ENCODE measurements at places on chromosomes 16 and 17.

- no peak for DNase-seq
These were observed 48.8 kb downstream of the PIPOX start for GRCh38 chr17:29091606-29092289.

DNA sequence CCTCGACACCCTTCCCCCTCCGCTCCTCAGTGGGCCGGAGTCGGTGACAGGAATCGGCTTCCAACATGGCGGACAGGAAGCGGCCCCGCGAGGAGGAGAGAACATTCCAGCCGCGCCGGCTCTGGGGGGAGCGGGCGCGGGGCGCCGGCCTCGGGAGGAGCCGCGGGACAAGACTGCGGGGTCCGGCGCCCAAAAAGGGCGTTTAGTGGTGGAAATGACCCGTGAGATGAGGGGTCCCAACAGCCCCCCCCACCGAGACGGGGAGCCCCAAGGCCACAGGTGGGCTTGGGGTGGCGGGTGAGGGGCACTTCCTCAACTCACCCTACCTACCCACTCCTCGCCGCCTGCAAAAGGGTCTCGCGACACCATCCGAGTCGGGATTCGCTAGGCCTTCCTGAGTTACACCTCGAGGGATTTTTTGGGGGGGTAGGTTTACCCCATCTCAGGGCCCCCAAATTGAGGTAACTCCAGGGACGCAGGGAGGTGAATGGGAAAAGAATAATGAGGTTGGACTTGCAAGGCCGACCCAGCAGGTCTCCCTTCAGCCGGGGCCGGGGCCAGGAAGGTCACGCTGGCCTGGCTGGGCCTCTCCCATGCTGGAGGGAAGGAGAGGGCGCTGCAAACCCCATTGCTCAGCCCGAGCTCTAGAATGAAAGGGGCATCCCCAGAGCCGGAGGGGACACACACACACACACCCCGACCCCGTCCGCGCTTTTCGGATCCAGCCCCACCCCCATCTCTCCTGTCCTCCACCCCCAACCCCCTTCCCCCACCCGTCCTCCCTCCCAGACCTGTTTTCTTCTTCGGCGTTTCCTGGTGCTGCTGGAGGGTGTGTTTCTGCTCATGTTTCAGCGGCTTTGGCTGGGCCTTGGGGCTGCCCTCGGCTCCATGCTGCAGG lies 707 bp downstream of the NUFIP2 start:
- DNase-seq: peak; percentile 77

DNA sequence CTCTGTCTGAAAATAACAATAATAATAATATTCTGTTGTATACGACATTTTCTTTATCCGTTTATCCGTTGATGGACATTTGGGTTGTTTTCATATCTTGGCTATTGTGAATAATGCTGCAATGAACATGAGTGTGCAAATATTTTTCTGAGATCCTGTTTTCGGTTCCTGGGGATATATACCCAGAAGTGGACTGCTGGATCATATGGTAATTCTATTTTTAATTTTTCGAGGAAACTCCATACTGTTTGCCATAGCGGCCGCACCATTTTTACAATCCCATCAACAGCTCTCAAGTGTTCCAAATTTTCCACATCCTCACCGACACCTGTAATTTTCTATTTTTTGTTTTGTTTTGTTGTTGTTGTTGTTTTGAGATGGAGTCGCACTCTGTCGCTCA lies 5.3 kb upstream of the PRSS41 start:
- DNase-seq: no peak

- no peak for DNase-seq
These were observed 218.9 kb downstream of the MAF start for GRCh38 chr16:79381603-79382042.

DNA sequence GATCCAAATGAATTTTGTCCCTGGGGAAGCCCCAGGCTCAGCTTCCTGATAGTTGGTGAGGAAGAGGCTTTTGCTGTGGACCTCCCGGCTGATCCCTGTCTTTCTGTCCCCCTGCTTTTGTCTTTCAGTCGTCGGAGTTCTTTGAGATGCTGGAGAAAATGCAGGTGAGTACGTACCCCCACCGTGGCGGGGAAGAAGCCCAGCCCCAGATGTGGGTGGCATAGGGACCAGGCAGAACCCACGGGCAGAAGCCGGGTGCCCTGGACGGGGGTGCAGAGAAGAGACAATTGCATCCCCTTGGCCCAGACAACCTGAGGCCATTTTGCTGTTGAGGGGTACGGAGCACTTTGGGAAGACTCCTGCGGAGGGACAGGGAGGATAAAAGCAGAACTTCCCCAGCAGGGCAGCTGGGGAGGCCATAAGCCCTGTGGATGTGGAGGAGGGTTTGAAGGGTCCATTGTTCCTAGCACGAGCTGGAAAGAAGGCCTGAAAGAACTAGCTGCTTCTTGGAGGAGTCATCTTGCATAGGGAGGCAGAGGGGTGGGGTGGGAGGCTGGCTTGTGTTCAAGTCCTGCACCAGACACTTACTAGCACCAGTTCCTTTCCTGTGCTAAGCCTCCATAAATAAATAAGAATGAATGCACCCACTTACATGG lies 105.6 kb downstream of the OR1D5 start:
- no peak for DNase-seq

DNA sequence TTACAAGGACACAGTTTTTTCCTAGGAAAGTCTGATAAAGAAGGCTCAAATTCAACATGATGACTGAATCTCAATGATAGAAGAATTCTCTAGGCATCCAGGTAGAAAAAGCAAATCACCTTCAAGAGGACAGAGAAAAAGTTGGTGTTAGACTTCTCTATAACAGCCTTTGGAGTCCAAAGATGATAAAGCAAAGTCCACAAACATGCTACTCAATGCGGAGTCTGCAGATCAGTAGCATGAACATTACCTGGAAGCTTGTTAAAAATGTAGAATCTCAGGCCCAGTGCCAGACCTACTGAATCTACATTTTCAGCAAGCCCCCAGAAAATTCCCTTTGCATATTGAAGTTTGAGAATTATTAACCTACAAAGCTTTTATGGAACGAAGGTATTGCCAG lies 41.4 kb upstream of the MAP2K6 start:
- no peak for DNase-seq

DNA sequence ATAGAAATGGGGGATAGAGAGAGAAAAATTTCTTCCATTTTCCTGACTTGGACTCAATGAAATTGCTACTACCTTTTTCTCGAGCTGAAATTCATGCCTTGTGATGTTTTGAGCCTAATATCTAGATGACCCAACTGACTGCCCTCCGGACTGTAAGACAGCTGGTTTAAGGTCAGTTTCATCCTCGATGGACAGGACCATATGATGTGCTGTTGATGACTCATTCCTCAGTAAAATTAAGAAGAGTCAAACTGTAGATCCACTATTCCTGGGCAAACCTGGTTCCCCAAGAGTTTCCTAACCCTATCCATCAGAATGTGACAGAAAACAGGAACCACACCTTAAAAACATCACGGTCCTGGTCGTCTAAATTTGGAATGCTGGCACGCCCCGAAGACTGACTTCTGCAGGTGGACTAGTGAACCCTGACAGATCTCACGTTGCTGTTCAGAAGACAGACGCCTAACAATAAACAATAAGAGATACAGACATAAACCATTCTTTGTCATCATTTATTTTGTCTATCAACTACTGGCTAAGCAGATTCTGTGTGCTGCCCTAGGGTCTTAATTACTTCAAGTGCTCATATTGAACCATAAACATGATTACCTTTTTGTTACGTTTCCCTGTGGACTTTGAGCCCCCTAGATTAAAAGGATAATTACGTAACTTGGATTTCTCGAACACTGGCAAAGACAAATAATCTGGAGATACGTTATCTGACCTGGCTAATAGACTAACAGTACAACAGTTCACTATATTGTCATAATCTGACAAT lies 45.1 kb upstream of the NOS2 start:
- no peak for DNase-seq

GRCh38 chr17:40559564-40559916 lies 5.7 kb downstream of the CCR7 start:
- no peak for DNase-seq

GRCh38 chr17:29847118-29847517 lies 82.9 kb downstream of the SSH2 start:
- no peak for DNase-seq

DNA sequence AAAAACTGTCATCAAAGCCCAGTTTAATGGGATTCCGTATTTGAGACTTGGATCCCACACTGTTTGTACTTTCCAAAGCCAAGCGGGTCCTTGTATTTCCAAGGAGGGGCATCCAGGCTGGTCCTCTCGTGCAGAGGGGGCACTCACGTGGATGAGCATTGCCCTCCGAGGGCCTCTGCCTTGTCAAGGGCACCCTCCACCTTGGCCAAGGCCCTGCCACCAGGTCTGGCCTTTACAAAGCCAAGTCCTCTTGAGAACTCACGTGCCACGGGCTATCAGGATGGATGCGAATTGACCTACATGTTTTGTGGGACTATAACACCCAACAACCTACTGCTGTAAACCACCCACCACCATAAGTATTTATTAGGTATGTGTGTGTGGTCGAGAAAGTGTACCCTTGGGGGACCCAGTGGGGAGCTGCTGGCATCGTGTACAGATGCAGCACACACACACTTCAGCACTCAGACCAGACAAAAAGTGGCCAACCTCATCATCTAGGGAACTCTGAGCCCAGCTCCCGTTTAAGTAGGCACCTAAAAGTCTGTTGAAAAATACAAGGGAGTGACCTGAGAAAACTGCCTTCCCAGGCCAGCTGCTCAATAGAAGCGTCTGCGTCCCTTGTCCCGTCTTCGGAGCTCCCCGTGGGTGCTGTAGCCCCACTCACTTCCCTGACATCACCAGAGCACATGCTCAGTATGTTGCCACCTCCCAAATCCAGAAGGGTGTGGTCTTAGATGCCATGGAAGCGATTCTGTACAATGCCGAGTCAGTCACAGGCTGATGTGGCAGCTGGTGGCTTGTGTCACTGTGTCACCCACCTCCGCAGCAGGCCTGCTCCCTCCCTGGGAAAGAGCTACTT lies 12.9 kb downstream of the MAP1LC3B start:
- no peak for DNase-seq

- DNase-seq: no peak
These were observed 34.1 kb downstream of the NME2 start for GRCh38 chr17:51200295-51200694.

DNA sequence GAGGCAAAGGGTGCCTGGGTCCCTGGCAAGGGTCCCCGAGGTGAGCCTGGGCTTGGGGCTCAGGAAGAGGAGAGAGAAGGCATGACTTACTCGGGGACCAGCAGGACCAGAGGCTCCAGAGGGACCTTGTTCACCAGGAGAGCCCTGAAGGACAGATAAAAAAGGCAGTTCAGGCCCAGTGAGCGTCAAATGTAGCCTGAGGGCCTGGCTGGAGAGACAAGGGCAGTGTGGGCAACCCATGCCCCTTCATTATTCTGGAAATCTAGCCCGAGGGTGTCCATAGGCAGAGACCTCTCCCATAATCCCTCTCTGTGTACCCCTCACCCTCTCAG lies 14.1 kb downstream of the COL1A1 start:
- no peak for DNase-seq

DNA sequence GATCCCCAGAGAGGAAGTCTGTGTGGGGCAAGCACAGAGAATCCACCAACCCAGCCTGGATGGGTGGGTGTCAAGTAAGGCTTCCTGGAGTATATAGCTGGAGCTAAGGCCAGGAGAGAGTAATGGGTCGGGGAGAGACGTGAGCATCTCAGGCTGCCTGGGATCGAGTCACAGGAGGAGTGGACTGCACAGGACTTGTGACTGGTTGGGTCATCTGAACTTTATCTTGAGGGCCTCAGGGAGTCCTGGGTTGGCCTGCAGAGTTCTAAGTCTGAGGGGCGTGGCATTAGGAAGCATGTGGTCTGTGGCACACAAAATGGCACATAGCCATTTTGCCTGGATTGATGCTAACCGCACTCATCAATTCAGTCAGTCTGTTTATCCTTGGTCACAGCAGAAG lies 1.5 kb downstream of the PLA2G15 start:
- DNase-seq: no peak
